AG04449 (cell line): ENCODE measurements at places on chromosomes 2 and 18.
A peak's percentile ranks its signal among the peaks of the same experiment; 100 is the strongest.

DNA sequence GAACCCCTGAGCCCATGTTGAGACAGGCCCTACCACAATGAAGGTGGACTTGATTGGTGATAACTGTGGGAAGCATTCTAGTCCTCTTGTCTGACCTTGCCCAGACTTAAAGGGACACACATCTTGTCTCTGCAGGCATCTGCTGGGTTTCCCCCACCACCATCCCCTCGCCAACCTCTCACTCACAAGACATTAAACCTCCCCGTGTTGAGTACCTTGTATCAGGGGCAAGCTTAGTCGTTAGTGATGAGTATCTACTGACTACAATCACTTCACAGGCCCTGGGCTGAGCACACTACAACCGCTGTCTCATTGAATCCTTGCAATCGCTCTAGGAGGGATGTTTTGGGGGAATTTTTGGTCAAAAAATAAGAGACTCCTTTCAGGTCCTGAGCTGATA lies 86.0 kb downstream of the ICOS start:
- no peak for DNase-seq

DNA sequence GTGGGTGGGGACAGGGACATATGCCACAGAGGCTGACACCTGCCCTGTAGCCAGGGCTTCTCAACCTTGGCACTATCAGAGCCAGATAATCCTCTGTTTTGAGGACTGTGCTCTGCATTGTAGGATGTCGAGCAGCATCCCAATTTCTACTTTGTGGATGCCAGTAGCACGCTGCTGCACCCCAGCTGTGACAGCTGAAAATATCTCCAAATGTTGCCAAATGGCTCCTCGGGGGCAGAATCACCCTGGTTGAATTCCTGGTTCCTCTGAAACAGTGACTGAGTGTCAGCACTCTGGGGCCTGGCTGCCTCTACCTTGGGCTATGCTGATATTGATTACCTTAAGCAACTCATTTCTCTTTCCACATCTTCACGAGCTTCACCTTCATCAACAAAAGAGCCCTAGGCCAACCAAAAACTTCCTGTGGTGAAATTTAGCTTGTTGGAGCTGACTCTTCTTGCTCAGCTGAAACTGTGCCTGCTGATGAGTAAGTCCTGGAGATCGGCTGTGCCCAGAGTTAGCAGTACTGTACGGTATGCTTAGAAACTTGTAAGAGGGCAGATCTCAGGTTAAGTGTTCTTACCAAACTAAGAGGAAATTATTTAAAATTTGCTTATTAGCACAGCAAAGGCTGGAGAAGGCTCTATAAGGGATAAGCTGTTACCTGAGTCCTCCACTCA lies 138.1 kb downstream of the SEPTIN10 start:
- DNase-seq = peak; percentile 50

DNA sequence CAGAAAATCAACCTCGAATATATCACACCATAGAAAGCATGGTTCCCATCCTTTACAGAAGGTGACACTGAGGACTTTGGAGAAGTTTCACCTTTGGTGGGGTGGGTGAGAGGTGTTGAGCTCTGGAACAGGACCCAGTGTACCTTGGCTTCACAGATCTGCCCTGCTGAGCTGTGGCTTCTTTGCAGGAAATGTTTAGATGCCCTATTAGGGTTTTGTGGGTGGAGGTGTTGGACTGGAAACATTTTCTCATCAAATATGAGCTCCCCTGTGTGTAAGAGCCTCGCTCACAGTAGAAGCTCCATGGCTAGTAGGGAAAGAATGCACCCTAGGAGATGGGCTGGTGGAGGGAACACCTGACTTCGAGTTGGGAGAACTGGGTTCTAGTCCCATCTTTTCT lies 55.6 kb downstream of the RPL37A start:
- DNase-seq = no peak

DNA sequence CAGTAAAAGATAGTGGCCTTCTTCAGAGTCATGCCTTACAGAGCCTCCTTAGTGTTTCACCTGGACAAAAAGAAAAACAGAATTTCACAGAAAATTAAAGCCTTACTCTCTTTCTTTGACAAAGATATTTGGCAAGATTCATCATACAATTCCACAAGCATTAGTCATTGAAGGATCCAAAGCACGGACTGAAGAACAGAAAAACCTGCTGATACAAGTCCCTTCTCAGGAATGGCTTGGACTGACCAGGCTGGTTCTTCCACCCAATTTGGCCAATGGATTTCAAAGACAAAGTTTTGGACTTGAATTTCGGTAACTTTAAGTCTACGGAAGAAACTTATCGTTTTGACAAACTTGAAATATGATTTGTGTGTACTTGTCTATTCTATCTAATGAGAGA lies 39.1 kb upstream of the GALNT3 start:
- no peak for DNase-seq

DNA sequence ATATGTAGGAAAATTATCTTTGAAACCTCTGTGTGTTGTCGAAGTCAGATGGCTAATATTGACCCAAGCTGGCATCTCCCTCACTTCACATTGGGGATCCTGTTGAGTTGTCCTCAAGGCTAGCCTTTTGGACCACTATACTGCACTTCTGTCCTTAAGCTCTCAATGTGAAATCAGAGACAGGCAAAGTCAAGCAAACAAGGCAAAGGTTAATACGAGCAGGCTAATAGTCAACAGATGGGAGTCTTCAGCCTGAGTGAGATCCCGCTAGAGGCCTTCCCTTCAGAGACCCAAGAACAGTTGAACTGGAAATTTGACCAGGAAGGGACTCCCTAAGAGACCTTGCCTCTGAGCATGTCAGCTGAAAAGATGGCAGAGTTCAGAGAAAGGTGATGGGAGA lies 475.4 kb downstream of the PARD3B start:
- no peak for DNase-seq

- DNase-seq = no peak
Observed at GRCh38 chr2:77807531-77808215, 285.5 kb upstream of the LRRTM4 start.

DNA sequence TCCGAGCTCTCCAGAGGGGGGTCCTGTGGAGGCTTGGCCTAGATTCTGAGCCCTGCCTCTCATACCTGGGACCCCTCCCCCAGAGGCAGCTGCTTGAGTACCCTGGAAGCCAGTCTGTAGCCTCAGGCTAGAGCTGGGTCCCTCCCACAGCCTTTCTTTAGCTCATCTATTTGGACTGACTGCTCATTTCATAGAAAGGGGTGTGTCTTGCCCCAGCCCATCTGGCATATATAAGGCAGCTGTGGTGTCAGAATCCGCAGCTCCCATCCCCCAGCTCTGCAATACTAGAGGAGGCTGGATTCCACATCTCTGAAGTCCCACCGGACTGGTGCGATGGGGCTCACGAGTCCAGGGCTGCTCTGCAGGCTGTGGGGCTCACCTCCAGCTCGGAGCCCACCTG lies 26.1 kb downstream of the MPHOSPH10 start:
- peak; percentile 9 for DNase-seq

DNA sequence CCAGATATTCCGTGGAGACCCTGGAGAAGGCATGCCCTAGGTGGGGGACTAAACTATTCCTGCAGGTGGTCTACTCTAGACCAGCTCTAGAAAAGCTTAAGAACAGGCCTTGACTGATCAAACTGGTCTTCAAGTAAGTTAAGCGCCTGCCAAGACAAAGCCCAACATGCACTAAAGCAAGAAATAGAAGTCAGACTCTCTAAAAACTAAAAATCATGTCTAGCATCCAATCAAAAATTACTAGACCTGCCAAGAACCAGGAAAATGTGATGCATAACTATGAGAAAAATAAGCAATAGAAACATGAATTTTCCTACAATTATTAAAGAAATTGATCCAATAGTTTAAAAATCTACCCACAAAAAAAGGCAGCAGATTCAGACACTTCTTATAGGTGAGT lies 13.6 kb downstream of the KIF1A start:
- no peak for DNase-seq

GRCh38 chr2:219684721-219685689 lies 57.6 kb downstream of the SLC4A3 start:
- no peak for DNase-seq

DNA sequence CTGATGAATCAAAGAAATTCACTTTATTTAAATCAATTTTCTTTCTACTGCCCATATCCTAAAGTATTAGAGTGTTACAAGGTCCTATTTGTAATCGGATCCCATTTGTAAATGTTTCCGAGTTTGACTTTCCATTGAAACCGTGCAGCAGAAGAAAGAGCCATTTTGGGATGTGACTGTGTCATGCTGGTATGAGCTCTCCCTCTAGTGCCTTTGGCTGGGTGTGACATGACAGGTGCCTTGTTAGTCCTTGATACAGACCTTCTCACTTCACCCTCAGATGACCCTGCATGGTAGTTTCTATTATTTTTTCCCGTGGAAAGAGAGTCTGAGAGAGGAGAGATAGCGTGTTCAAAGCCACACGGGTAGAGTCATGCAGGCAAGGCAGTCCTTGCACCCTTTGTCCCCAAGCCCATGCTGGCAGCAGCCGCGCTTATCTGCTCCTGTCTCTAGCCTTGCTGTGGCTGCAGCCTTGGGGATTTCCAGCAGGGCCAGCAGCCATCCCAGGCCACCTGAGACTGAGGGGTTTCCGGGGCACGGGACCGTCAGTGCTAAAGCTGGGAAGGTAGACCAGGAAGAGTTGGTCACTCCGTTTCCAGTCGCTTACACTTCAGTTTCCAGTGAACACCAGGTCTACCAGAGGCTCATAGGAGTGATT lies 21.4 kb downstream of the CHMP1B start:
- no peak for DNase-seq

DNA sequence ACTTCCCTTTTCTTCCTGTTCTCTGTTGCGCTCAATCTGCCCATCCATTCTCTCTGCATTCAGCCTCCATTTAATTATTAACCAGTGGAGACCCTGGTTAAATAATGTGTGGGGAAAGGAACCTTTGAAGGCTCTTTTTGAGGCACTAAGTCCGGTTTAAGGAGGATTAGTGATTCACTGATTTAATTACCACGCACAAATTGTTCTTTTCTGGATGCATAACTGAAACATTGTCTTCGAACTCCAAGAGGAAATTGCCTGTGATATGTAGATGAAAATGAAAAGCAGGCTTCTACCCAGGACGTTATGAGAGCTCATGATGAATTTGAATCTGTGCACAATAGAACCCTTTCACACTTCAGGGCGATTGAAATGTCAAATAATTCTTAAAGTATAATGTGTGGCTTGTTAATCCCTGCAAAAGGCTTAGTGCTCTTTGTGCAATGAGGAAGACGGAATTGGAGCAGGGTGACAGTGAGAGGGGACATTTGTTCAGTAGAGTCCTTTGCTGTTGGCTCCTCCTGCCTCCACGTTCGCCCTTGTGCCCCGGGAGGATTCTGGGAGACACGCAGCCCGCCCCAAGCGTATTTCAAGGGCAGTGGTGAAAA lies 51.1 kb upstream of the ZNF236 start:
- DNase-seq = no peak

DNA sequence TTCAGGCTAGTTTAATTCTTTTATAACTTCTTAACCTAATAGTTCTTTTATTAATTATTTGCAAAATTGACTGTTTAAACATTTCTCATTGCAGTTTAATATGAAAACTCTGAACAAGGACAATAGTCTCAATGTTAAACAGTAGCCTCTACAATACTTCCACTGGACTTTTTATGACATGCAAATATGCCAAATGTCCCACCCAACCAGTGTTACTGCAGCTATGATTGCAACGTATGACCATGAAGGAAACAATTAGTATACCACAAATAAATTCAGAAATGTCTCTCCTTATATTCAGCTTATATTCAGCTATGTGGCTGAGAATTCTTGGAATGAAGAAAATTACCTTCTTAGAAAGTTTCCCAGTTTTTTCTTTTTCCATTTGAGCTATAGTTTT lies 688.6 kb downstream of the DCC start:
- no peak for DNase-seq

- no peak for DNase-seq
Observed at GRCh38 chr18:8235894-8236293, 373.3 kb upstream of the RAB12 start.

DNA sequence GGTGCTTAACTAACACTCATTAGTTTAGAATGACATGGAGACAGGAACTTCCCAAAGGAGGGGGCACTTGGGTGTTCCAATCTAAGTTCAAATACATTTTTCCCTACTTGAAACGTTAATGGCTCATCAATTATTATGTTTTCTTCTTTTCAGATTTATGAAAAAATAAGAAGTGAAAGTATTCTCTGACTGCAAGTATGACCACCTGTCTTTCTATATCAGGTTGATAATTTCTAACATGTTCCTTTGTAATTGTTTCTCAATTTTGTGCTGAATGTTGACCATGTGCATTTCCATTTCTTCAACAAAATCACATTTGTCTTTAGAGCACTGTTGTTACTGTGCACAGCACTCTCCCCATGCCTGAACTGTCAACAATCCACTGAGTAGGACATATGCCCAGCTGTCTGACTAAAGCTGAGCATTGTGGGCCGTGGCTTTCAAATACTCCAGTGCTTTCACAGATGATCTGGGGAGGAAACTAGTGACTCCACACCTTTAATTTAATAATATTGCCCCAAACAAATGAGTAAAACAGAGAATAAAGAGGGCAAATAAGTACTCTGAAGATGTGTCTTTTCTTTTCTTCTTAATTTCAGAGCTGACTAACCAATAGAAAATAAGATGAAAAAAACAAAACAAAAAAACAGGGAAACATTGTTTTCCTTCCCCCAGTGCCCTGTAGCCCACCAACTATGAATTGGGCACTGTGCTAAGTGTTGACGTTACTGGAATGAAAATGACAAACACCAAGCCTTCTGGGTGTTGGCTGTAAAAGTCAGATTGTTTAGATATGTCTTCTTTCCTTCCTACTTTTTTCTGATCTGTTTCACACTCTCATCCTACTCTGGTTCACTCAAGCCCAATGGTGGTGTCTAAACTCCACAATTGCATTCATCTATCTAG lies 16.0 kb downstream of the LANCL1 start:
- no peak for DNase-seq

DNA sequence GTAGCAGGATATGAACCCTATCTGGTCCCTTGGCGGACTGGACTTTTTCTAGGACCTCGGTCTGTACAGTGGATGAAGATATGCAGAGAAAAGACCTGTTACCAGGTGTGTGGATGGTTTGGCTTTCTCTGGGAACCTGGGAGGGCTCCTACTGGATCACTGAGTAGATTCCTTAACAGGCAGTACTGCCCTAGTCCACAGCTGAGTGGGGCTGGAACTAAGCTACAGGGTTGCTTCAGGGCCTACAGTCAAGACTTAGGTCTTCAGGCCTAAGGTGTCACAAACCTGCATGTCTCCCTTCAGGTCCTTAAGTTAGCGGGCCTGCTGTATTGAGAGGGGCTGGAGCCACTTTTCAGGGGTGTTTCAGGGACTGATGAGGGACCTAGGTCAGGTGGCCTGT lies 42.9 kb downstream of the ORC4 start:
- DNase-seq = no peak

DNA sequence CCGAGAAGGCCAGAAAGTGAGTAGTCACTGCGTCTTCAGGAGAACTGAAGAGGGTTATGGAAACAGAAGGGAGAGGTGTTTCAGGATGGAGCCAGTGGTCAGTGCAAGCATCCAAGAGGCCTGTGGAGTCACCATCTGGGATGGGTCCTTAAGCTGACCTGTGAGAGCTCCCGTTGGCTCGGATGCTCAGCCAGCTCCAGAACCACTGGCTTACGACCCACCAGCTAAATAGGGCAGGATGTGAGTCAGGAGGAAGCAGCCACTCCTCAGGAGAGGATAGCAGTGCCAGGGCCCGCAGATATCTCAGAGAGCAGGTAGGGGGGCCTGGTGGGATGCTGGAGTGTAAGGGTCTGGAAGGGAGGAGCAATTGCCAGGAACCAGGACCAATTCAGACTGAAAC lies 63.1 kb upstream of the B3GNT7 start:
- DNase-seq = no peak
